ENCODE measurements at places on chromosomes 5 and 9. TPM values are rescaled to one million over a fixed set of nuclear protein-coding genes. Genes with fewer than 3 reads are reported as not detected.

The FOXI1 gene
- total RNA-seq, result not detected

The ZNF189 gene
- total RNA-seq, result 25.7 TPM

The ZNF474 gene
- not detected for total RNA-seq

The FUBP3 gene
- 51.4 TPM for total RNA-seq

The GLRA1 gene
- not detected for total RNA-seq

The ISCA1 gene
- total RNA-seq, result 32.7 TPM

The LRSAM1 gene
- 39.8 TPM for total RNA-seq

The RAB3C gene
- 0.20 TPM for total RNA-seq

The SPTAN1 gene
- 351 TPM for total RNA-seq

The KYAT1 gene
- total RNA-seq, result 6.4 TPM

The RASGEF1C gene
- not detected for total RNA-seq

The ZBTB6 gene
- total RNA-seq, result 19.9 TPM

Measured in B cell (primary cell).